SK-N-SH (cell line): ENCODE measurements at places on chromosomes 3 and 15. TPM values are rescaled to one million over a fixed set of nuclear protein-coding genes. Genes with fewer than 3 reads are reported as not detected.

P2RY1 gene
- not detected in 2 replicates for polyA plus RNA-seq

SI gene
- polyA plus RNA-seq = not detected in 2 replicates

MCF2L2 gene
- polyA plus RNA-seq = 0.56 and 0.75 TPM in 2 replicates

ATP8B4 gene
- polyA plus RNA-seq = 0.03 TPM in 1 of 2 replicates, not detected in the other

ITPKA gene
- 1.0 and 2.2 TPM in 2 replicates for polyA plus RNA-seq

EPHB3 gene
- polyA plus RNA-seq = 2.1 and 4.2 TPM in 2 replicates

RTP1 gene
- not detected in 2 replicates for polyA plus RNA-seq

KCNMB3 gene
- polyA plus RNA-seq = 1.1 and 1.6 TPM in 2 replicates

ALDH1L1 gene
- 0.03 TPM in 1 of 2 replicates, not detected in the other for polyA plus RNA-seq
